Hippocampal formation (tissue), 2 donors: ENCODE measurements at places on chromosomes 7 and 10.

DNA sequence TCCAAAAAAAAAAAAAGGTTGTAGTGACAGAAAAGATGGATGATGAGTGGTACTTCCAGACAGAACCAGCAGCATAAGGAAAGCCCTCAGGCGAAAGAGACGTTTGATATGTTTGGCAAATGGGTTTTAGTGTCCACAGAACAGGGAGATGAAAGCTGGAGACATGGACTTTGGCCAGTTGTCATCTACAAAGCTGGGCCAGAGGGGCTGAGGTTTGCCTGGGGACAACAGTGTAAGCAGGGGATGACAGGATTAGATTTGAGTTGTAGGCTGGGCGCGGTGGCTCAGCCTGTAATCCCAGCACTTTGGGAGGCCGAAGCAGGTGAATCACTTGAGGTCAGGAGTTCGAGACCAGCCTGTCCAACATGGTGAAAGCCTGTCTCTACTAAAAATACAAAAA is 47.8 kb upstream of the ELN start:
- DNase-seq, result no peak

DNA sequence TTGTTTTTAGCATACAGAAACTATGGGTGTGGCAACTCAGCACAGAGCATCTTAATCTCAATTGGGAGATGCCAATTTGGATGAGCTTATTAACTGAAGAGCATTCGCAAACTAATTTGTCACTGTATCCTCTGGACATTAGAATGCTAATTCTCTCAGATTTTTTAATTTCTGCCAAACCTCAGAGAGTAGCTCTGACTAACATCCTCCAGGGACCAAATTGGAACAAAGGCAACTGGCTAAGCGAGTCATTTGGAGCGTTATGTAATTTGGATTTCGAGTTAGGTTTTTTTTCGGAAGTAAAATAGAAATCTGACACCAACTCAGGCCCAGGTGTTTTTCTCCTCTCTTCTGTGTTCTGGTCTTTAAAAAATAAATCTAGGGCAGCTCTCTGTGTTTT is 201.9 kb downstream of the BMPER start:
- DNase-seq, result no peak

- DNase-seq, result no peak
These were observed 365.3 kb upstream of the SHH start for GRCh38 chr7:156177422-156178055.

- no peak for DNase-seq
These were observed 43.6 kb downstream of the MINDY4 start for GRCh38 chr7:30814700-30815387.

- no peak for DNase-seq
These were observed 176.3 kb upstream of the TCERG1L start for GRCh38 chr10:131487822-131488221.

DNA sequence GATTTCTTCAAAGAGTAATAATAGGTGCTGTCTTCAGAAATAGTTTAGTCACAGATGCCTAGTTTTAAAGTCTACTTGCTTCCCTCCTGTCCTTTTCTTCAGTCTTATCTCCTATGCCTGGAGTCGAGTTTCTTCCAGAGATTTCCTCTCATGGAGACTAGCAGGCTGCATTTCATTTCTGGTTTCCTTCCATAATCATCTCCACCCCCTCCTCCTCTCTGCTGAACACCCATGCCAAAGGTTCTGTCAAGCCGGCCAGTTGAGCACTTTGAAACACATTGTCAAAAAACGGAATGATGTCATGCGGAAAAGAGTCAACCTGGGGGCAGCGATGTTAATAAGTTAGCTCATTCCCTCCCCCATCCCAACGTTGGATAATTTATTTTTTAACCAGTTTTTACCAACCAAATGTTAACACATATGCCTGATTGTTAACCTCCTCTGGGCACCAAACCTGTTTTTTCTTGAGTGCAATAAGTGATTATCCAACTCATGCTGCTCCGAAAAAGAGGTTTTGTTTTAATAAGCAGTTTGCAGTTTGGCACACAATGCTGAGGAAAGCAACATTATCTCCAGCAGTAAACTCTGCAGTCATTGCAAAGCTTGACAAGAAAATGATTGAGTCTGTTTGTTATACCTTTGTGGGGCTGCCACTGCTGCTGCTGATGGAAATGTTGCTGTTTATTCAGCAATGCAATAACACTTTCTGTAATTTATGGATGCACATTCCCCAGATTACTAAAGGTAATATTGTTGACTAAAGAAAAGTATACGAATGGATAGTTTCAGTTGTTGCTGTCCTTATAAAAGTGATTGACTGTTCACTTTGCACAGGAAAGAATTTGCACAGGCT is 161.6 kb downstream of the LRMDA start:
- no peak for DNase-seq

- DNase-seq, result no peak
These were observed 18.8 kb upstream of the SMNDC1 start for GRCh38 chr10:110323503-110323902.

GRCh38 chr10:43041422-43042342 is 35.2 kb upstream of the RET start:
- DNase-seq, result no peak

DNA sequence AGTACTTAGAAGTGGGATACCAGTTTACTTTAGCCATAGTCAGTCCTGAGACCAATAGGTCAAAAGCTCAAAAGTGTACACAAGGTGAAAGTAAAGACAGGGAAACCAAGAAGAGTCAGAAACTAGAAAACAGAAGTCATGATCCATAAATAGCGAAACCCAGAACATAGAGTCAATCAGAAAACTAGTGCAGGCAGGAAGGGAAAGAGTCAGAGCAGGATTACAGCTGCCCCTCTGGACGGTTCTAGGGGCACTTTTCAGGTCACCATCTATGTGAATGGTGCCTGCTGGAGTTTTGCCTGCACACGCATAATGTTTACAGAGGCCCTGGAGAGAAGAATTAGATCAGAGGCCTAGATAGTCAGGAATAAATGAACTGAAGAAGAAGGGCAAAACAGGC is 22.4 kb upstream of the DMTF1 start:
- DNase-seq, result no peak

DNA sequence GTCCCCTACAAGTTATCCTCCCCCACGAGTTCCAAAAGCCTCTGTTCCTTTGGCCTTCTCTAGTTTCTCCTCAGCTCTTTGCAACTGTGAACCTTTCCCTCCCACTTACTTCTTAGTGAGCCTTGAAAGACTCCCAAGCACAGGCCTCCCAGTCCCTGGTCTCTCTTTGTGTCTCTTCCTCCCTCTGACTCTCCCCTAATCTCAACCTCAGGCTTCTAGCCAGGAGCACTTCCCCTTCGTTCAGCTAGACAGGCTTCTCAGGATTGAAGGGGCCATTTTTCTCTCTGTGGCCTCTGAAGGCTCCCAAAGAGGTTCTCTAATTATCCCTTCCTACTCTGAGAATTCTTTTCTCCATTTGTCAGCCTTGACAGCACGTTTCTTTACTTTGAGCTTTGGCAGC is 50.2 kb upstream of the PHYHIPL start:
- no peak for DNase-seq

DNA sequence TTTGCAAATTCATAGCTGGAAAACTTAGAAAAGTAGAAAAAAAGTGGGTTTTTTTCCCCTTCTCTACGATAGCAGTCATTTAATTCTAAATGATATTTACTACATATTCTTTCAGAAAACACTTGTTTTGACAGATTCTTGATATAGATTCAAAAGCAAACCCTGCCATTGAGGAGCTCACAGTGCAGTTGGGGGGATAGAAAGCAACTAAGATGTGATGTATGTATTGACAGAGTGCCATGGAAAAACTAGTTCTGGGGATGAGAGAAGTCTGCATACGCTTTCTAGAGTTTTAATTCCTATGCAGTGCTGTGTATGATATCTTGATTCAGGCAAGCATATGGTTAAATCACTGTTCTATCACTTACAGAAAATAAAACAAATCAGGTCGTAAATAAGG is 436.6 kb upstream of the GHITM start:
- DNase-seq, result no peak

DNA sequence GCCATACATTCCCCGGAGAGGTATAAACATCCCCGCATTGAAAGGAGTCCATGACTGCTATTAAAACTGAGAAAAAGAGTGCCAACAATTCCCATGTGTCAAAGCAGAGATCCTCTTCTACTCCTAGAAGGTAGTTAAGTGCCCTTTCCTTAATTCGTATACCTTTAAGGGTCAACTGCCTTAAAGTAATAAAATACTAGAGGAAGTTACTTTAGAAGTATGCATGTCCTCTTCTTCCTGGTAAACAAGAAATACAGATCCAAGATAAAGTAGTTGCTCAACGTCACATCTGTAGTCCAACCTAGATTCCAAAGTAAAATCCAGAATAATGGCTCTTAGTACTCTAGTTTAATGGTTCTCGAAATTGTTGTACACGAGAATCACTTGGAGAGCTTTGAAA is 1.5 kb upstream of the TSPAN12 start:
- DNase-seq, result no peak

DNA sequence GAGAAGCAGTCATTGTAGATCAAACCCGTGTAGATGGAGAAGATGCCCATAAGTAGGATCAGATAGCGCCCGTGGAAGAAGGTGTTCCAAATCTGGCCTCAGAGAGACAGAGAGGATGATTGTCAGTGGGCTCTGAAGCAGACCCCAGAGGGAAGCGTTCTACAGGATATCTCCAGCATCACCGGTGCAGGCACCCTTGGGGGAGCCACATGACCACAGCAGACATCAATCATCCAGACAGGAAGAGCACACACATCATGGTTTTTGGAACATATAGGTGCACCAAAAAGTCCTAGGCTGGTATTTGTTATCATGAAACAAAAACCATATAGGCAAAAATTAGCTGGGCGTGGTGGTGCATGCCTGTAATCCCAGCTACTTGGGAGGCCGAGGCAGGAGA is 44.0 kb upstream of the SVOPL start:
- DNase-seq, result no peak

- peak; percentile 17 for DNase-seq
These were observed 19.8 kb downstream of the VOPP1 start for GRCh38 chr7:55552320-55553023.

DNA sequence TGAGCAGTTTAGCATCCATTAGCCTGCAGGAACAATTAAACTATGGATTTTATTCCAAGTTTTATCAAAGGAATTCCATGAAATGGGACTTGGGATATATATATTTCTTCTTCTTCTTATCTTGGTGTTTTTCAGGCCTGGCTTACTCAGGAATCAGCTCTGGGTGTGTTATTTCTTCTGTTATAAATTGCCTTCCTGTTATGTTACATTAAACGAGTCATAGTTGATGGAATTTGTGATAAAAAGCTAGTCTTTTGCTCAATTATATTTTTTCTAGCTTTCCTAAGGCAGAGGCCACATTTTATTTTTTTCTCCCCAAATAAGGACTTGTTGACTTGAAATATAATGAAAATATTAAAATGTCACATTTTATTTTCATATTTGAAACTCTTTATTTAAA is 141.3 kb downstream of the EPC1 start:
- DNase-seq, result no peak

- DNase-seq, result no peak
These were observed 128.7 kb upstream of the HABP2 start for GRCh38 chr10:113423981-113424721.

GRCh38 chr10:60446851-60447250 is 57.2 kb upstream of the ANK3 start:
- DNase-seq, result no peak

GRCh38 chr10:9858816-9859215 is 1158.9 kb upstream of the CELF2 start:
- no peak for DNase-seq

DNA sequence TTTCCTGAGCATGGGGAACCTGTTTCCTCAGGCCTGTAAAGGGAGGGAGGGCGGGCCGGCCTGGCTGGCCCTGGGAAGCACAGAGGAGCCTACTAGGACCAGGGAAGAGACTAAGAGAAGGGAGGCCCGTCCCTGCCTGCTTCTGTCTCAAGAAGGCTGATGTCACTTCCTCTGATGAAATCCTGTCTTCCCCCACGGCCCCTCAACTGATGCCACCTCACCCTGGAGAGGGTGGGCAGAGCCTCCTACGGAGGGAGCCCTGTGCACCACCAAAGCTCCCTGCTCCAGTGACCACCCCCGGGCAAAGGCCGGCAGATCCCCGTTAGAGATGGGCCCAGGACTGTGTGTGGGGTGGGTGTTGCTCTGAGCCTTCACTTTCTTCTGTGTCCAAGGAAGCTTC is 1.0 kb upstream of the PILRA start:
- no peak for DNase-seq

GRCh38 chr10:47307381-47307780 is 7.4 kb downstream of the GDF10 start:
- no peak for DNase-seq

DNA sequence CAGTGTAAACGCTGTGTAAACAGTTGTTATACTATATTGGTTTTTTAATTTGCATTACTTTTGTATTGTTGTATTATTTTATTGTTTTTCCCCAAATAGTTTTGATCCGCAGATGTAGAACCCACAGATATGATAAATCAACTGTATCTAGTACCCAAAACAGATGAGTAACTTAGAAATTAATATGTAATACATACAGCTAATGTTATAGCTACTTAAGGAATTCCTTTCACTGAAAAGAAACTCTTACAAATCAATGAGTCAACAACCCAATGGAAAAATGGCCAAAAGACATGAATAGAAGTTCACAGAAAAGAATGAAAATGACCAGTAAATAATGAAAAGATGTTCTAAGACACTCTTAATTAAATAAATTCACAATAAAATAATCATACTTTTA is 32.3 kb upstream of the ARL4A start:
- DNase-seq, result no peak

GRCh38 chr10:72173262-72173618 is 42.6 kb upstream of the ANAPC16 start:
- DNase-seq, result no peak

DNA sequence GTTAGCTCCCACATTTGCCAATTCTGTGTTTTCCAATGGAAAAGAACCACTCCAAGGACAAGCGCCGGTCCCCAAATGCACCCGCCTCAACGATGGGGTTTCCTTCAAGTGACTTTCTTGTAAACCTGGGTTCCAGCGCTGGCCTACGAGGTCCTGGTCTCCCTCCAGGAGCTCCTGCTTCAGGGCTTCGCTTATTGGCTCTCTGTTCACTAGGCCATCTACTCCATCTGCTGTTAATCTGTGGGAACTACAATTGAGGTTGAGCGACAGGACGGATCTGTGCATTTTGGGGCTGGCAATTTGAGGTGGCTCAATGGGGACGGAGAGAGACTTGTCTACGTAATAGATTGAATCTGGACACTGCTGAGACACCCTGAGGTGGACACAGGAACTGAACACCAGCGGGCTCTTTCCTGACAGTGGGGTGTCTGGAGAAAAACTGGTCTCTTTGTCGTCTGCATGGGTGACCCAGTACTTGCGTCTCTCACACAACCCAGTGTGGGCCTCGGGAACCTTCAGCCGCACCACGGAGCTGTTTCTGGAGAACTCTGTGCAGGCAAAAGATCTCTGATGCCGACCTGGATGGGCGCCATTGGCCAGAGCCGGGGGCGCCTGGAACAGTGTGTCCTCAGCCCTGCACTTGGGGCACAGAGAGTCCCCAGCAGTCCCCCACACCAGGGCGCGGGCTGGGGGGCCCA is 115.9 kb upstream of the ADAM12 start:
- DNase-seq, result peak; percentile 48

DNA sequence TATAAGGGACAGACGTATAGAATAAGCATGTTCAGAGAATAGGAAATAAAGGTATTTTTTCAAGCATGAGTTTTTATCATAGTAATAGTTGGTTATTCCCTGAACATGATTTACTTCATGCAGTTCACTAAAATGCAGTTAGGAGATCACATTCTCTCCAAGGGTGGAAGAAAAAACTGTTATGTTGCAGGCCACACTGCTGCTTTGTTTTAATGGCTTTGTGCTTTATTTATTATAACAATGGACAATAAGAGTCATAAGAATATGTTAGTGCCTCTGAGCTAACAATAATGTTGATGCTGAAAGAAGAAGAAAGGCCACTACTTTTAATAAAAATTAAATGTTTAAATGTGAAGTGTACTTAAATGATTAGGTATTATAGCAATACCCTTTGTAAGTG is 78.5 kb upstream of the GATAD1 start:
- DNase-seq, result peak; percentile 80
